Activated CD8-positive, alpha-beta T cell treated with anti-CD3 and anti-CD28 coated beads for 36 hours (primary cell): ENCODE measurements at places on chromosomes 6 and 20. TPM values are rescaled to one million over a fixed set of nuclear protein-coding genes. Genes with fewer than 3 reads are reported as not detected.
A peak's percentile ranks its signal among the peaks of the same experiment; 100 is the strongest.

GRCh38 chr6:135299256-135299655 is 118.1 kb downstream of the MYB start:
- peak; percentile 10 for DNase-seq

DNA sequence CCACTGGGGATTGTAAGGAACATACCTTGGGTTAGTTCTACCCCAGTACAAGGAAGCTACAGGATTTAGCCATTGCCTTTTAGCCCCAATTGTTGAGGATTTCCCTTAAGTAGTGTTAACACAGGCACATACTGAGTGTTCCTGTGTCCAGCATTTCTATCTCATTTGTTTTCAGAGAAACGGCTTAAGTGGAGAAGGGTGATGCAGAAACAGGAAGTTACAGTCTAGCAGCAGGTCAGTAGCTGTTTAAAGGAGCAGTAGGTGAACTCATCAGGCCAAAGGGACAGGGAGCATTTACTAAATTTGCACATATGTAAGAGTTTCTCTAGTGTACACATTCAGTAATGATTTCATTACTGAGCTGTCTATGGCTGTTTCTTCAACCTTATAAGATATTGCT is 644.2 kb upstream of the GJE1 start:
- no peak for DNase-seq

- no peak for DNase-seq
Measured at GRCh38 chr6:21333715-21334114, 259.8 kb upstream of the SOX4 start.

GRCh38 chr6:8027965-8028651 is 36.1 kb downstream of the BLOC1S5 start:
- no peak for DNase-seq

DNA sequence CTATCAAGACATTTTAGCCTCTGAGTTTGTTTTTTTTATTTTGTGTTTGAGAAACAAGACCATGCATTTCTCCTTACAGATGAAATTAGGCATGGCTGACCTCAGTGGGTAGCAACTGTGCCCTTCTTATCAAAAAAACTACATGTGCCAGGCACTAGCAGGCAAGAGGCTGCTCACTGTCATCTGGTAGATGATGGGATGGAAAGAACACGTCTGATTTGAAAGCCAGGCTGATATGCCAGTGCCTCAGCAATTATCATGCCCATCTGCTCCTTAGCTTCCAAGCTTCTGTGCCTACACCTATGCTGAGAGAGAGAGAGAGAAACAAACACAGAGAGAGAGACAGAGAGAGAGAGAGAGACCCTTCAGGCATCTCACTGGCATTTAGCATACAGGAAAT is 149.9 kb downstream of the C6orf118 start:
- no peak for DNase-seq

DNA sequence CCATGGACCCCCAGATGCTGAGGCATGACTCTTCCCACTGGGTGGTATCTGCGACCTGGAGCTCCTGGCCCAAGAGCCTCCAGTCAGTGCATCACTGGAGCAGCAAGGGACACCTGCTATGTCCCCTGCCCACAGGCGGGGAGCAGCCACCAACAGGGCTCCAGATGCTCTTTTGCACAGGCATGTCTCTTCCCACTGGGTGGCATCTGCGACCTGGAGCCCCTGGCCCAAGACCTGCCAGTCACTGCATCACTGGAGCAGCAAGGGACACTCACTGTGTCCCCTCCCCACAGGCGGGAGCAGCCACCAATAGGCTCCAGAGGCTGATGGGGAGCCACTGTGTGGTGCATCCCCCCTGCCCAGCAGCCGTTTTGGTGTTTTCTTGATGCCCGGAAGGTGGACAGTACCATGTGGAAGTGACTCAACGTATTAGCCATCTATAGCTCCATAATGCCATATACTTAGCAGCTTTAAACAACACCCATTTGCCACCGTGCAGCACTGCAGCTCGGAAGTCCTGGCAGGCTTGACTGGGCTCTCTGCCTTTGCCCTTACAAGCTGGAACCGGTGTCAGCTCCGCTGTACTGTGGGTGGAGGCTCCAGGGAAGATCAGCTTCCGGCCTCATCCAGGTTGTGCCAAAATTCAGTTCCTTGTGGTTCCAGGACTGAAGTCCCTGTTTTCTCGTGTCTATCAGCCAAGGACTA is 124.9 kb upstream of the CST7 start:
- no peak for DNase-seq

GRCh38 chr20:53037621-53038020 is 65.5 kb downstream of the TSHZ2 start:
- no peak for DNase-seq

DNA sequence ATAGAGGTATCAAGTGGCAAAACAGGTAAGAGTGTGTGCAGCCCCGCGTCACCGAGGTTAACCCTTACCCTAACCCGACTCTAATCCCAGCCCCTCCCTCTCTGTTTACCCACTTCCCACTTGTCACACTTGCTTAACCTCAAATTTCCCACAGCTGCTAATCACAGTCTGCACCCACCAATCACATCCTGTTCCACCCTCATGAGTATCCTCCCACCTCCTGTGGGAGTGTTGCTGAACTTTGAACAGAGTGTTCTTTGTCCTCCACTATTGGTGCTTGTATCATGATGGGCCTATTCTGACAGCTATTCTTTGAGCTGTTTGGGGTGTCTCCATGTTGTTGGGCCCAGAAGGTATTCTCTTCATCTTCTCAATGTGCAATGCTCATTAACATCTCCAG is 487.8 kb downstream of the PTPRT start:
- no peak for DNase-seq

- DNase-seq, result peak; percentile 40
Measured at GRCh38 chr6:73514746-73515110, 6.1 kb downstream of the EEF1A1 start.

The RNF39 gene
- total RNA-seq, result not detected

The LY86 gene
- total RNA-seq, result 0.32 TPM

The GLP1R gene
- 0.81 TPM for total RNA-seq

The TSBP1 gene
- total RNA-seq, result not detected

The TJAP1 gene
- 32.9 TPM for total RNA-seq
